T-helper 2 cell treated with Interferon-gamma antibody and Interleukin-4, amounts not matched to agents 5 μg/mL and 100 μg/mL, for 36 hours (primary cell): ENCODE measurements at places on chromosomes 7 and 10.

DNA sequence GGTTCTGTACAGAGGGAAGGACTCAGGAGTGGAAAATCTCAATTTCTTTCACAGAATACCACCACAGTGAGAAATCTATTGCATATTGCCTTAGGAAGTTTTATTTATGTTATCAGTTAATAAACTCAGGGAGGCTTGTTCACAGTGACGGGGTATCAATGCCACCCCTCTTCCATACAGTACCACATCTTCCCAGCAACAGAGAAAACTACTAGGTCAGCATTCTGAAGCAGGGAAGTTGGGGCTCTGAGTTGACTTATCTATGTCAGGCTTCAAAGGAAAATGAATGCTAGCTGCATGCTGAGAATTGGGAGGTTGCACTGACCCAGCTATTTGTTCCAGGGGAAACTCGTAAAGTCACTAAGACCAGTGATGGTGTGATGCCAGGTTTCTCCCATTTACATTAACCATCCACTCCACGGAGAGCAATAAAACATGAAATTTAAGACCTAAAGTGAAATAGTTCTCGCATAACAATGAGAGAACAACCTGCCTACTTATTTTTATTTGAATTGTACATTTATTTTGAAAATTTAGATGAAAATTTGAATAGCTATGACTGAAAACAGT is 266.7 kb downstream of the RNLS start:
- DNase-seq, result no peak

- DNase-seq, result no peak
Measured at GRCh38 chr7:38105874-38106483, 72.1 kb upstream of the STARD3NL start.

GRCh38 chr7:14125998-14126397 is 136.5 kb upstream of the ETV1 start:
- no peak for DNase-seq

GRCh38 chr10:43234471-43235041 is 32.3 kb downstream of the RASGEF1A start:
- no peak for DNase-seq

DNA sequence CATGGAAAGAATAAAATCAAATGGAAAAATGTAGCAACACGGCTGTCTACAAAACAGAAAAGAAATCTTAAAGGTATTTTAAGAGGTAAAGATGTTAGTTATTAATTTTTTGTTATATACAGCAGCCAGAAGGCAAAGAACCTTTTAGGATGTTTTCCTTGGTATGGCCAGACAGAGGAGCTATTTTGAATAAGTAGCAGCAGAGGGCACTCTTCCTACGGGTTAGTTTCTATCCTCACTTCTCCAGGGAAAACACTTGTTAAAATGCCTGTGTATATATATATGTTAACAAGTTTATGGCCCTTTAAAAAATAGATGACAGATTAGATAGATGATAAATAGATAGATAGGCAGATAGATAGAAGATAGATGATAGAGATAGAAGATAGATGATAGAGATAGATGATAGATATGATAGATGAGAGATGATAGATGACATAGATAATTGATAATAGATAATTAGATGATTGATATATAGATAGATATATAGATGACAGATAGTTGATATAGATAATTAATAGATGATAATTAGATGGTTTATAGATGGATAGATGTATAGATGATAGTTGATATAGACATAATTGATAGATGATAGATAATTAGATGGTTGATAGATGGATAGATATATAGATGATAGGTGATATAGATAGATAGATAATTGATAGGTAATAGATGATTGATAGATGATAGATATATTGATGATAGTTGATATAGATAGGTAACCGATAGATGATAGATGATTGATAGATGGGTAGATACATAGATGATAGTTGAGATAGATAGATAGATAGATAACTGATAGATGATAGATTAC is 57.8 kb upstream of the WIPF3 start:
- no peak for DNase-seq

- DNase-seq, result no peak
Measured at GRCh38 chr7:5210751-5211338, 20.8 kb downstream of the WIPI2 start.

DNA sequence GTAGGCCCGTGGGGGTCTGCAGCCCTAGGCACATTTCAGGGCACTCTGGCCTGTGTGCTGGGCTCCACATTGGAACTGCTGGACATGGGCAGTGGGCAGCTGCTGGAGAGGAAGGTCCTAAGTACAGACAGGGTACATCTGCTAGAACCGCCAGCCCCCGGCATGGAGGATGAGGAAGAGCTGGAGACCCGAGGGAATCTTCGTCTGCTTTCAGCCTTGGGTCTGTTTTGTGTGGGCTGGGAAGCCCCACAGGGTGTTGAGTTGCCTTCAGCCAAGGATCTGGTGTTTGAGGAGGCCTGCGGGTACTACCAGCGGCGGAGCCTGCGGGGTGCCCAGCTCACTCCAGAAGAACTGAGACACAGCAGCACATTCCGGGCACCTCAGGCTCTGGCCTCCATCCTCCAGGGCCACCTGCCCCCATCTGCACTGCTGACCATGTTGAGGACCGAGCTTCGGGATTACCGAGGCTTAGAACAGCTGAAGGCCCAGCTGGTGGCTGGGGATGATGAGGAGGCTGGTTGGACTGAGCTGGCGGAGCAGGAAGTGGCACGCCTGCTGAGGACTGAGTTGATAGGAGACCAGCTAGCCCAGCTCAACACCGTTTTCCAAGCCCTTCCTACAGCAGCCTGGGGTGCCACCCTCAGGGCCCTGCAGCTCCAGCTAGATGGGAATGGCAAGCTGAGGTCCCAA is 1.4 kb downstream of the HPS6 start:
- DNase-seq, result no peak

- no peak for DNase-seq
Measured at GRCh38 chr7:156739596-156739995, 99.0 kb downstream of the RNF32 start.

DNA sequence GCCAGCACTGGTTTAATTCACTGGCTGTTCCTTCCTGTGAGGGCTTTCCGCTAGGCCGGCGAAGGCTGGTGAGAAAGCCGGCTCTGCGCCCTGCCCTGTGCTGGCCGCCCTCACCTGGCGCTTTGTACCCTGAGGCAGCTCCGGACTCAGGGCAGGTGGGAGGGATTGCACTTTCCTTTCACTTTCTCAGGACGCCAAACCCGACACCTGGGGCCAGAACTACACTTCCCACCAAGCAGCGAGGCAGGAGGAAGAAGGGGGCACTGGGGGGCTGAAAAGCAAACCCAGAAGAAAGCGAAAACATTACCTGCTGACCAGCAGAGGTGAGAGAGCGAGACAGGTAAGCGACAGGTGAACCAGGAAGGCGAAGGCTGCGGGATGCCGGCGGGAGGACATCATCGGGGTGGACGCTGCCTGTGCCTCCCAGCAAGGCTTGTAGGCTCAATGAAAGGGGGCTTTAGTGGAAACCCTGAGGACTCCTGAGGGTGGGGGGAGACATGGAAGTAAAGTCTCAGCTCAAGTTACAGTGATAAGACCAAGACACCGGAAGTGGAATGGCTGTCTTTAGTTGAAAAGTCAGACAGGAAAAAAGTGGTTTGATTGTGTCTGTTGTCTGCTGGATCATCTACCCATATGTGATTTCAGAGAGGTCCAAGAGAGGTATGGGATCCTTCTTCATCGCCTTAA is at the start of gene RAB19:
RAB19 (plus strand) TSS at position 181 of the 687 bp plus-strand sequence. CDS start 3,589 bp downstream, outside the sequence.
- DNase-seq, result no peak

GRCh38 chr7:124168616-124169015 is 135.7 kb upstream of the TMEM229A start:
- DNase-seq, result no peak

- DNase-seq, result no peak
Measured at GRCh38 chr10:29238523-29239135, 50.2 kb upstream of the LYZL1 start.

DNA sequence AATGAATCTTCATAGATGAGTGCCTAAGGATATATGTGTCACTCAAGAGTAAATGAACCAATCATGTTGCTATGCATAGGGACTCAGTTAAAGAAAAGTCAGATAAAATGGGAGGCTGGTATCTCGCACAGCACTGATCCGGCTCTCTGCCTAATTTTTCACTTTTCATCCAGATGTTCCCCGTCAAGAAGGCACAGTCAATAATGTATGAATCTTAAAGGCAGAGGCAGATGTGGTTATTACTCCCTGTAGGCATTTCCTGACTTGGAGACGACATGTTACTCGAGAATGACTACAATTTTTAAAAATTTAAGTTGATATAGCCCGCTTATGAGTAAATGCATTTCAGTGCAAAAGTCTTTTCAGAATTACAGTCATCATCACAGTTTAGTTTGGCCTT is 113.6 kb downstream of the TBXAS1 start:
- no peak for DNase-seq

DNA sequence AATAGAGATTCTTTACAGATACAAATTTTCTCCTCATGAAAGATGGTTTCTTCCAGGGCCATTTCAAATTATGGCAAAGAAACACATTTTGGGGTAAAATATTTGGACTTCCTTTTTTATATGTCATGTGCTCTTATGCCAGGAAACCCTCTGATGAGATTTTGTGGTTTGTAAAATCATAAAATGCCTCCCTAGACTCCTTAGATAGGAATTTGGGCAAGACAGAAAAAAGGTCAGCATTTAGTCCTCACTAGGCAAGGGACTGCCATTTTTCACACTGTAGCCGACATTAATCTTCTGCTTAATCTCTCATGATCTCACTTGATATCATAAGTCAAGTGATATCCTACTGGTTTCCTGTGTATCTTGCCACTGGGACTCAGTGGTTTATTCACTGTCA is 286.4 kb downstream of the ARHGAP12 start:
- DNase-seq, result no peak

GRCh38 chr10:68223535-68224165 is 8.3 kb downstream of the ATOH7 start:
- no peak for DNase-seq

DNA sequence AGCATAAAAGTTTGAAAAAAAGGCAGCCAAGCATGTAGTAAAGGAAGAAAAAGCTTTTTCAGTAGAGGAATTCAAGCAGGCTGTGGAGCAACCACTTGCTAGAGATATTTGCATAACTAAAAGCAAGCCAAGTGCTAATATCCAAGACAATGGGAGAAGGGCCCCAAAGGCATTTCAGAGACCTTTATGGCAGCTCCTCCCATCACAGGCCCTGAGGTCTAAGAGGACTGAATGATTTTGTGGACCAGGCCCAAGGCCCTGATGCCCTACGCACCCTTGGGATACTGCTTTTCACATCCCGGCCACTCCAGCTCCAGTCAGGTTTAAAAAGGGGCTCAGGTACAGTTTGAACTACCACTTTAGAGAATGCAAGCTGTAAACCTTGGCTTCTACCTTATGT is 261.7 kb upstream of the SEMA3C start:
- DNase-seq, result no peak

- DNase-seq, result no peak
Measured at GRCh38 chr10:35058134-35058533, 32.0 kb downstream of the CUL2 start.

DNA sequence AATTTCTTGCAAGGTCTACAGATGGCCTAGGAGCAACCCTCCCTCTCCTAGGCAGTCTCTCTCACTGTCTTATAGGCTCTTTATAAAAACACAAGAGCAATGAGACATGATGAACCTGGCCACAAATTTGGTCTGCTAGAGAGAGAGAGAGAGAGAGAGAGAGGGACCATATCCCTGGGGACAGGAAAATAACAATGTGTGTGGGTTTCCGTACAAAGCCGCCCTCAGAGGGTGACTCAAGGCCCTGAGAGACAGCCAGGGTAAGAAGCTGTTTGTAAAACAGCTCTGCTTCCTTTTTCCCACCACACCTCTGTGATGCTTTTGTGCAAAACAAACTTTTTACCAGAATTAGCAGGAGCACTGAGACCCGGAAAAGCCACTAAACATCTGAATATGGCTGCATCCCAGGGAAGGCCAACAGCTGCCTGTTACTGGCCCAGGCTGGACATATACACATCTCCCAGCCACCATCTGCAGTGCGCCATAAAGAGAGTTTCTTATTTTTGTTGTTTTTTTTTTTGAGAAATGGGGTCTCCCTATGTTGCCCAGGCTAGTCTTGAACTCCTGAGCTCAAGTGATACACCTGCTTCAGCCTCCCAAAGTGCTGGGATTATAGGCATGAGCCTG is 18.4 kb downstream of the GIMAP5 start:
- peak; percentile 76 for DNase-seq

GRCh38 chr10:81984428-81984827 is 109.4 kb downstream of the NRG3 start:
- no peak for DNase-seq

DNA sequence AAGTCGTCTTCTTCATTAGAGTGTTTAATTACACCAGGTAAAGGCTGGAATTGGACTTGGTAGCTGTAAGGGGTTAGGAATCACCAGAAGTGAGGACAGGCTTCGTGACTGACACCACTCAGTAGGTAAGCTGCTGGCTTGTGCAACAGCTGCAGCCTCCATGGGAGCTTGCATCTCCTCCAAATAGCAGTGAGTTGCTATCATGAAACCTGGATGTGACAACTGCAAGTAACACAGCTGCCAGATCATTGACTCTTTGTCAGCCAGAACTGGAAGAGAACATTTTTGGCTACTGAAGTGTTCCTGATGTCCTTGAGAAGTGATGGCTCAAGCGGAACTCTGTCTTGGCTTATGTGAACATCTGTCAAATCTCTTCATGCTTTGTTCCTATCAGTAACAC is 64.1 kb upstream of the MSRB2 start:
- no peak for DNase-seq

DNA sequence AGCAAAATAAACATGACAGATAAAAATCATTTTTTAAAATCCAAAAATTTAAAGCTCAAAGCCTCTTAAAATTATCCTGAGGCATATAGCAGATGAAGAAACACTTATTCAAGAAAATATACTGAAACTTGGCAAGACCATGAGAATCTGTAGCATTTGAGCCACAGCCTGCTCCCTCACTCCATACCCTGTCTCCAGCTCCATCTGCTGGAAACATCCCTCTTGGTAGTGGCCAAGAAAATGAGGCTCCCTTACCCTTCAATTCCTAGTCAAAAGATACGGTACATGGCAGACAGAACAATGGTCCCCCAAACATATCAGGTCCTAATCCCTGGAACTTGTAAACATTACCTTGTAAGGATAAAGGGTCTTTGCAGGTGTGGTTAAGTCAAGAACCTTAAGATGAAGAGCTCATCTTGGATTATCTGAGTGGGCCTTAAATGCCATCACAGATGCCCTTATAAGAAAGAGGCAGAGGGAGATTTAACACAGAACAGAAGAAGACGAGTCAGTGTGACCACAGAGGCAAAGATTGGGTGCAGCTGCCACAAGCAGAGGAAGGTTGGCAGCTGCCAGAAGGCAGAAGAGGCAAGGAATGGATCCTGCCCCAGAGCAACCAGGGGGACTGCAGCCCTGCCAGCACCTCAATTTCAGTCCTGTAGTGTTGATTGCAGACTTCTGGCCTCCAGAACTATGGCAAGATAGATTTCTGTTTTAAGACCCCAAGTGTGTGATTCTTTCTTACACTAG is 149.4 kb downstream of the ZNF248 start:
- no peak for DNase-seq

- DNase-seq, result no peak
Measured at GRCh38 chr10:88865281-88865876, 13.7 kb upstream of the ANKRD22 start.

DNA sequence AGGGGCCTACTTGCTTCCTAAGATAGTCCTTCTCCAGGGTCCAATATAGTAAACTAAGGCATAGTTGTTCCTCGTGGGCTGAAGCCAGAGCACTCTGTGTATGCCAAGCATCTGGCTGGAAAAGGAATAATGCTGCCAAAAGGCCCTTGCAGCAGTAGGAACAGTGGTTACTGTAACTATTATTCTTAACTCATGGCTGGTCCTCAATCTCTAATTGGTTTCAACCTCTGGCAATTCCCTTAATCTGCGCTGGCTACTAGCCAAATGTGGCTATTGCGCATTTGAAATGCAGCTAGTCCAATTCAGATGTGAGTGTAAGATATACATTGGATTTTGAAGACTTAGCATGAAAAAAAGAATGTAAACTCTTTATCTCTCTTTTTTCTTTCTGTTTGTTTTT is 27.8 kb upstream of the LBX1 start:
- DNase-seq, result no peak
